ENCODE measurements at places on chromosomes 13 and 19.

- no peak for DNase-seq
Observed at GRCh38 chr19:55027472-55028337, 10.4 kb downstream of the GP6 start.

GRCh38 chr13:23945612-23946011 is 48.3 kb upstream of the C1QTNF9B start:
- DNase-seq = no peak

DNA sequence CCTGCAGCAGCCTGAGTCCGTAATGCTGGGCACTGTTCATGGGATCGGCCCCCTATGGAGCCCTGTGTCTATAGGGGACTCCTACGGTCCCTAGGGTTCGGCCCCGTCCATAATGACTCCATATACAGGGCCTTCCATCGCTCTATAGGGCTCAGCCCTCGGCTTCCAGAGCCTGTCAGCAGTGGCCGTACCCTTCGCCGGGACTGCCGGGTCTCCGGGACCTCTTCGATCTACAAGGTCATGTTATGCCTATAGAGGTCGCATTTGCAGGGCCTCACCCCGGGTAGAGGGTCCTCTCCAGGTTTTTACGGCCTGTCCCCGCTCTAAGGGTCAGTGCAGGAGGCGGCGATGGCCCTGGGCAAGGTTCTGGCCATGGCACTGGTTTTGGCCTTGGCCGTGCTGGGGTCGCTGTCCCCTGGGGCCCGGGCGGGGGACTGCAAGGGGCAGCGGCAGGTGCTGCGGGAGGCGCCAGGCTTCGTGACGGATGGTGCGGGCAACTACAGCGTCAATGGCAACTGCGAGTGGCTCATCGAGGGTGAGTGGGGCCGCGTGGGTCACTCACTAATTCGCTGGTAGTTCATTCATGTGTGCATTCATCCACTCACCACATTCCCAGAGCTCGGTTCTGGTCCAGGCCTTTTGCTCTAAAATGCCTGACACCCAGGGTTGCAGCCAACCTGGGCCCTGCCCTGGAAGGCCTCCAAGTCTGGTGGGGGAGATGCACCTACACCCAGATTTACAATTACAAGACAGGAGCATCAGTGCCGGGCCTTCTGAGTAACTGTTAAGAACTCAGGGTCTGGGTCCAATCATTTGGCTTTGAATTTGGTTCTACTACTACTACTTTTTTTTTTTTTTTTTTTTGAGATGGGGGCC is 699 bp downstream of the MEGF8 start:
- no peak for DNase-seq

DNA sequence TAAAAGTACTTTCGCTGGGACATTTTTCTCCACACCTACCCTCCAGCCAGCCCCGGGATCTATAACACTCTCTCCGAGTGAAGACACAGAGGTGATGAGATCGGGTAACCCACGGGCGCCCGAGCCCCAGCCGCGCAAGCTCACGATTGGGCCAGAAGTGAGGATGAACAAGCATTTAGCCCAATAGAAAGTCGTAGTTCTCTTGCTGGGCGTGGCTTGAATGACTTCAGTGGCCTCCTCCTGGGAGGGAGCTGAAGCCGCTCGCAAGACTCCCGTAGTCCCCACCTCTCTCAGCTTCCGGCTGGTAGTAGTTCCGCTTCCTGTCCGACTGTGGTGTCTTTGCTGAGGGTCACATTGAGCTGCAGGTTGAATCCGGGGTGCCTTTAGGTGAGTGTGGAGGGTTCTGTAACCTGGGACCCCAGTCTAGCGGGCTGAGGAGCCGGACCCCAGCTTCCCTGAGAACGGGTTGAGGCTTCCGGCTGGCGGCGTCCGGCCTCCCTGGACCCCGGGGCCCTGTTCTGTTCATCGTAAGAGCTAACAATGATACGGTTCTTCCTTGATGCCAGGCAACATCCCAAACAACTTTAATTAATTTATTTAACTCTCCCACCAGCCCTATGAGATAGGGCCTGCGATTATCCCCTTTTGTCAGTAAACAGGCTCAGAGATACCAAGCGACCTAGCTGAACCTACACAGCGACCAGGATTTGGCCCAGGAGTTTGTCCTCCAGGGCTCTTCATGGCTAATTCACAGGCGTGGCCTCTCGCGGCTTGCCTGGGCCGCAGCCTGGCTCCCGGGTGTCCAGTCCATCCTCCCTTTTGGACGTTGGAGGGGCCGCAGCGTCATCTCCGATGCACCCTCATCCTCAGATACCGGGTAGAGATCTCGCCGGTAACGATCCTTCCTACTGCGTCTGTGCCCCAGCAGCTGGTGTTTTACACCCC is at the start of gene COX6B1:
COX6B1 (plus strand) TSS at position 307 of the 945 bp plus-strand sequence. CDS start 2,921 bp downstream, outside the sequence.
- peak; percentile 89 for DNase-seq

DNA sequence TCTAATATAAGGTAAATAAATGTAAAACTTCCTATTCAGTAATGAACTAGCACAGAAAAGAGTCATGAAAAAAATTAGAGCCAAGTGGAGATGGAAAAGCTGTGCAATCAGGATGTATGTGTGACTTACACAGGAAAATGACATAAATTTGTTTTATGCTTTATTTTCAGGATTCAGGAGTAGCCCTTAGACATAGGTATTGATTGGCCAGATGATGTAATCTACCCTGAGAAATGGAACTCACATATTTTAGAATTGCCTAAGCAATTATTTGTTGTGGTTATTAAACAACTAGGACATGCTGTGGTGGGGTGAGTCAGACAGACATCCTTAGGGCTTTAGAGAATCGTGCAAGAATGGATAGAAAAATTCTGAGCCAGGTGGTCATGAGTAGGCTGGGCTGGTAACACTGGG is 110.6 kb downstream of the PCDH9 start:
- no peak for DNase-seq

GRCh38 chr19:18433015-18433691 is 4.8 kb downstream of the ISYNA1 start:
- no peak for DNase-seq

DNA sequence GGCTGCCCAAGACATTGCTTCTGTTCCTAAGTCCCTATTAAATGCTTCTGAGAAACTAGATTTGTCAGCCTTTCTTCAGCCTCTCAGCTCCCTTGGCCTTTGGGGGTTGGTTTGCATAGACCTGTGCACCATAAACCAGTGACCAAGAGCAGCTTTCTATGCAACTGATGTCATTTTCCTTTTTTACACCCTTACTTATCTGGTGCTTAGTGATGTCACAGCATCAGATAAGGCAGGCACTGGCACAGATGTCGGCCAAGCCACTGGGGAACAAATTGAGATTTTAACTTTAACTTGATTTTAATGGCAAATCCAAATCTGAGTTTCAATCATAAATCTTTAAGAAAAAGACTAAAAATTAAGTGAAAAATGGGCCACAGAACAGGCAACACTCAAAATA is 59.8 kb downstream of the RUBCNL start:
- DNase-seq = no peak

DNA sequence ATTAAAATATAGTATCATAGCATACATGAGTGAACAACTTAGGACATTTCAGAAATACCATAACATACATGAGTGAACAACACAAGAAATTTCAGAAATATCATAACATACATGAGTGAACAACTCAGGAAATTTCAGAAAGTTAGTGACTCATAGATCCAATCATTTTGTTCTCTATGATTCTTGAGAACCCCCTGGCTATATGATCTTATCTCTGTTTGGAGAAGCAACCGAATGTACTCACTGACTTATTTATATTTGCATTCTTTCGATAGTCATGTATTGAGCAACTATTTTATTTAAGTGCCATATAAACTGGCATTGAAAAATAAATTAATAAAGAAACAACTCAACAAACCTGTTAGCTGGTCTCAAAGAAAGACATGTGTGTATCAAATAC is 251.1 kb downstream of the EFNB2 start:
- no peak for DNase-seq

DNA sequence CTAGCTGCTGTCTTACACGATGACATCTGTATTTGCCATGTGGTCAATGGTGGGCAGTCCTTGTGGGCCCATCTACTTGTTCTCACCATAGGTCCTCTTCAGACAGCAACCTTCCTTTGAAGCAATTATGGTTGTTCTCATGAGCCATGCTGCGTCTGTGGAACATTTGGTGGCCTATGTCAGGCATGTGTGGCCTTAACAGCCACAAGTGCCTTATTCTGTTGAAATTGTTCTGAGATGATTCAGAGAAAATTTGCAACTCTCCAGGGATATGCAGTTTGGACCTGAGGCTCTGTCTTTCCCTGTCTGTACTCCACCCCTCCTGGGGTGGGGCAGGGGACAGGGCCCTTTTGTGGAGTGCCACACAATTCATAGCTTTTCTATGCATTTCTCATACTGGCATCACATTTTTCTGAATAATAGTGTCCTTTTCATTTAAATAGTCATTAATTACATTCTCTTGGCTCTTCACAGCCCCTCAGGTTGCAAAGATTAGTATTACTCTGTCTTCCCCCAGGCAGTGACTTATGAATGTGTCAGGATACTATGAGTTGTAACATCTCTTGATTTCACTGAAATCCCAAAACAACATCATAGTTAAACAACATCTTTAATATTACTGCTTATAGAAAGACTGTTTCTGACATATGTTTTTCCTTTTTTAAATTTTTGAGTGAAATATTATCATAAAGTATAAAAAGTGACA is 102.1 kb downstream of the ITGBL1 start:
- DNase-seq = no peak

DNA sequence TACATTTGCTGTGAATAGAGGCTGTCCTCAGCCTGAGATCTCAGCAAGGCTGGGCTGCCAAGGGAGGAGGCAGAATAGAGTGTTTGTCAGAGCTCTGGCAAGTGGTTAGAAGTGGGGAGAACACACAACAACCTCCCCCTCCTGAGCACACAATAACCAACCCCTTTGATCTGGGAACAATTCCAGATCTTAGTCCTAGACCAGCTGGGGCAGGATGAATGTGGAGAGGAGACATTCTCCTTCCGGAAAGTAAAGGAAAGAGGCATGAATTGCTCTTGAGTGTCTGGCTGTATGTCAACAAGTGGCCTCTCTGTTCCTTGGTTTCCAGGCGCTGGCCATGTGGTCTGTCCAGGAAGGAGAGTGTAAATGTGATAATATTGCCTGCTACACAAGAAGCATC is 114.9 kb upstream of the TMTC4 start:
- DNase-seq = no peak
